ENCODE measurements at places on chromosomes 4 and X.
A peak's percentile ranks its signal among the peaks of the same experiment; 100 is the strongest.

DNA sequence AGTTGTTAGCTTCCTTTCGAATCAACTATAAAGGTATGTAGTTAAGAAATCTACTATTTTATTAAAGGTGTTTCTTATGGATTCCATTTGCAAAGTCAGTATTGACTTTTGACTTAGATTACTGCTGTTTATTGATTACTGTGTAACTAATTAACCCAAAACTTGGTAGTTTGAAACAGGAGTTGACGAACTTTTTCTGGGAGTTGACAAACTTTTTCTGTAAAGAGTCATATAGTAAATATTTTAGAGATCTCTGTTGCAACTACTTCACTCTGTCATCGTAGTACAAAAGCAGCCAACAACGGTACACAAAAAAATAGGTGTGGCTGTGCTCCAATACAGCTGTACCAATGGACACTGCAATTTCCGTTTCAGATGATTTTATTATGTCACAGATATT is 30.2 kb downstream of the AGA start:
- no peak for DNase-seq
- H3K36me3 ChIP-seq: no peaks in the 10 kb centered on the region
- H3K27ac ChIP-seq: no peak overlapping the region
- peaks cover 7% of the 10 kb centered on the region for H3K4me1 ChIP-seq
- H3K27me3 ChIP-seq: no peaks in the 10 kb centered on the region
- no peak overlapping the region for H3K4me3 ChIP-seq

- H3K36me3 ChIP-seq: no peaks in the 10 kb centered on the region
- H3K4me1 ChIP-seq: no peaks in the 10 kb centered on the region
- no peak overlapping the region for H3K27ac ChIP-seq
- no peak overlapping the region for H3K4me3 ChIP-seq
These were observed 853.8 kb downstream of the ADGRL3 start for GRCh38 chr4:62053974-62054373.

DNA sequence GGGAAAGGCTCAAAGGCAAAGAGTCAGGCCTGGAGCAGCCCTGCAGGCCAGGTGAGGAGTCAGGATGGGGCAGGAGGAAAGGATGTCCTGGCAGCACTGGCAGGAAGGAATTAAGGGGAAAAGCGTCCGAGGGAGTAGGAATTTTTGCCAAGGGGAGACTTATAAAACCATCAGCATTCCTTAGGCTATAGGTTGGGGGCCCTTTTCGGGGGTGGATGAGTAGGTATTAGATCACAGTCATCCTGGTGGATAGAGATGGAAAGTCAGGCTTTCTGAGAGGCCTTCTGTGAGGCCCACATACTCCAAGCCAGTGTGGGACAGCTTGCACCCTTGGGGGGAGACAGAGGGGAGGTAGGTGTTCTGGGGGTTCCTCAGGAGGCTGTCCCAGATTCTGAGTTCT is 12.3 kb downstream of the STARD8 start:
- no peak overlapping the region for H3K4me3 ChIP-seq
- H3K27ac ChIP-seq: no peak overlapping the region
- no peaks in the 10 kb centered on the region for H3K27me3 ChIP-seq
- H3K4me1 ChIP-seq: no peaks in the 10 kb centered on the region

- H3K4me3 ChIP-seq: no peak overlapping the region
- DNase-seq: peak; percentile 60
- H3K4me1 ChIP-seq: peaks cover 15% of the 10 kb centered on the region
- no peaks in the 10 kb centered on the region for H3K27me3 ChIP-seq
These were observed 130.6 kb upstream of the GLRA2 start for GRCh38 chrX:14398725-14399124.

GRCh38 chr4:162341533-162341932 is 177.7 kb upstream of the FSTL5 start:
- no peak overlapping the region for H3K4me3 ChIP-seq
- H3K27me3 ChIP-seq: no peaks in the 10 kb centered on the region
- no peaks in the 10 kb centered on the region for H3K4me1 ChIP-seq
- DNase-seq: no peak
- no peak overlapping the region for H3K27ac ChIP-seq

DNA sequence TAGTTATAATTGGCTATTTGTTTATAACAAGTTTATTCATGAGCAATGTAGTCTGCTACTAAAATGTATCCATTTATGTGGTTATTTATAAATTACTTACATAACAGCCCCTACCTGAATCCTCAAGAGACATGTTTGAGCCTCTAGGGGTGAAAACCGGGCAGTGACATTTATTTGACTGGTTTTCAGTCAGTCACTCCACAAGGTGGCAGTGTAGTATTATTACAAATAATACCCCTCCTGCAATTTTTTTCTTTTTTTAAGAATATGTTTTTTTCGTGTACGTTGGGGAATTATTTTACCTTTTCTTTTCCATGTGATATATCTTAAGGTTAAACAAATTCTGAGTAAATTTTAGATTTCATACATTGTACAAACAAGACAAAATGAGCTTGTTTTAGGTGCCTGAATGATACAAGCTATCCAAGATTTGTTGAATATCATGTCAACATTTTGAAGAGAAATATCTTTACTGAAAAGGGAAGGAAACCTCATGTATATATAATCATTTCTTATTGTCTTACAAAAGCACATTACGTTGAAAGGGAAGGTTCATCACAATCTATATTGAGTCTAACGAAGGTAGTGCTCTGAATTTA is 598.7 kb upstream of the TECRL start:
- H3K27me3 ChIP-seq: no peaks in the 10 kb centered on the region
- DNase-seq: no peak
- no peaks in the 10 kb centered on the region for H3K36me3 ChIP-seq
- no peaks in the 10 kb centered on the region for H3K4me1 ChIP-seq
- no peak overlapping the region for H3K27ac ChIP-seq

DNA sequence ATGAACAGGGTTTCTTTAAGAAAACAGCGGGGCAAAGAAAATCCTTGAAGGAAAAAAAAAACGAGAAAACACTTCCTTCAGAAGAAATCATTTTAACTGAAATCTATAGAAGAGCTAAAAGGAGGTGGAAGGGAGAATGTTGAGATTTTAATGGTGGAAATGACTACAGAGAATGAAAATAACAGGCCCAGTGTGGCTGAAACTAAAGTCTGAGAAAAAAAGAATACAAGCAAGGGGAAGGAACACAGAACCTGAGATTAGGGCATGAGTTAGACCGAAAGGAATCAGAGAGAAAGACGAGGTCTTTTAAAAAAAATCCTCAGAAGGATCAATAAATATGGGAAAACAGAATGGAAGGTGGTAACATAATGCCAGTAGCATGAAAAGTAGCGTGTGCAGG is 1230.0 kb upstream of the TENM3 start:
- no peak overlapping the region for H3K4me3 ChIP-seq
- no peak for DNase-seq
- no peaks in the 10 kb centered on the region for H3K4me1 ChIP-seq
- no peaks in the 10 kb centered on the region for H3K36me3 ChIP-seq

DNA sequence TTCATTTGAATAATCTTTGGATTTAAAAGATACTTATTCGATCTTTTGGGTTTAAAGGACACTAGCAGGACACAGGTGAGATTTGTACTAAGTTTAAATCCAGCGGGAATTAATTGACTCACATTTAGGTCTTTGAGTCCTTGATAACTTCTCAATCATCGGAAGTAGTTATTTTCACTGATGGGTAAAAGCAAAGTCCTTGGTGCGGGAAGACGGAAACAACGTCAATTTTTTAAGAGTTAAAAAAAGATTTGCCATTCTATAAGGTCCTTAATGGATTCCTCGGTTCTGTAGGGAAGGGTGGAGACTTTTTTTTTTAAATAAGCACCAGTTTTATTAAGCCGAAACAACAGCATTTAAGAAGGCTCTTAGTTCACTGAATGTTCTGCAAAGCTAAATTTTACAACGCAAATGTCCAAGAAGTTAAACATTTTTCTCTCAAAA is 2.9 kb downstream of the TMSB4X start:
- peak overlapping the region; percentile 89 for H3K27ac ChIP-seq
- H3K36me3 ChIP-seq: no peaks in the 10 kb centered on the region
- H3K27me3 ChIP-seq: no peaks in the 10 kb centered on the region
- no peaks in the 10 kb centered on the region for H3K4me1 ChIP-seq
- no peak for DNase-seq

DNA sequence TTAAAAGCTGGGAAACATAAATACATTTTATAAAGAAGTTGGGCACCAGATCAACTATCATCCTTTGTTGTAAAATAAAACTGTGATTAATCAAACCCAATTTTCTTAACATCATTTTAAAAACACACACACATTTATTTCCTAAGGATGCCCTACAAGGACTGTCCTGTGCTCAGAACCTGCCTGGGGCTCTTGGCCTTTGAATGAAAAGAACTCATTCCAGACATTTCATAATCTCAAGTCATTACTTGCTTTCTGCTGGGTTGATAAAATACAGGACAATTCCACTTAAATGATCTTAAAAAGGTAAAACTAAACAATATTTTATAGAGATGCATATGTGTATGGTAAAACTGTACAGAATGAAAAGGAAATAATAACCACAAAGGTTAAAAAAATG is 2.8 kb downstream of the SH3D19 start:
- peak overlapping the region; percentile 99 for H3K27ac ChIP-seq
- H3K4me1 ChIP-seq: peaks cover 19% of the 10 kb centered on the region
- H3K36me3 ChIP-seq: no peaks in the 10 kb centered on the region
- no peak for DNase-seq

DNA sequence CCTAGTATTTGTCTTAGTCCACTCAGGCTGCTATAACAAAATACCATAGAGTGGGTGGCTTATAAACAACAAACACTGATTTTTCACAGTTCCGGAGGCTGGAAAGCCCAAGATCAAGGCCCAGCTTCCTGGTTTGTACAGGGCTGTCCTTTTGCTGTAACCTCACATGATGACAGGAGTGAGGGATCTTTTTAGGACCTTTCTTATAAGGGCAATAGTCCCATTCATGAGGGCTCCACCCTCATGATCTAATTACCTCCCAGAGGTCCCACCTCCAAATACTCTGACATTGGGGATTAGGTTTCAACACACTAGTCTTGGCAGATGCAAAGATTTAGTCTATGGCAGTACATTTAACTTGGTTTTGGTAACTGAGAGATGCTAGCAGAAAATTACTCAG is 20.9 kb downstream of the GPAT3 start:
- no peaks in the 10 kb centered on the region for H3K36me3 ChIP-seq
- DNase-seq: no peak
- H3K27ac ChIP-seq: no peak overlapping the region
- no peaks in the 10 kb centered on the region for H3K27me3 ChIP-seq

DNA sequence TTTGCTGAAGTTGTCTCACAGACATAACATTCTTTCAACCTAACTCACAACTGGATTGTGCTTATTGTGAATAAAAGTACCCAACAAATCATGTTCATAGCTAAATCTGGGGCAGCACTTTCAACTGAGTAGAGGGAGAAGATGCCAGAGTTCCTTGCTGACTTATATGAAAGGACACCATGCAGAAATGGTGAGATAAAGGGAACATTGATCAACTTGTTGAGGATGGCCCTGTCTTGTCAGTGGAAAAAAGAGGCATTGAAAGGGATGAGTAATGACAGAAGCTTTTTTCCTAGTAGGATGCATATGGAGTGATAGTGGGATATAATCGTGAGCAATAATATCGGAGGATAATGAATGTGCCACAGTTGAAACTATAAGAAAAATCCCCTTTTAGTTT is 221.7 kb downstream of the ARHGAP24 start:
- H3K27ac ChIP-seq: no peak overlapping the region
- no peaks in the 10 kb centered on the region for H3K27me3 ChIP-seq
- no peaks in the 10 kb centered on the region for H3K36me3 ChIP-seq
- no peak overlapping the region for H3K4me3 ChIP-seq

- no peaks in the 10 kb centered on the region for H3K4me1 ChIP-seq
- no peaks in the 10 kb centered on the region for H3K27me3 ChIP-seq
- DNase-seq: no peak
These were observed 179.0 kb downstream of the CEP135 start for GRCh38 chr4:56127716-56128115.

DNA sequence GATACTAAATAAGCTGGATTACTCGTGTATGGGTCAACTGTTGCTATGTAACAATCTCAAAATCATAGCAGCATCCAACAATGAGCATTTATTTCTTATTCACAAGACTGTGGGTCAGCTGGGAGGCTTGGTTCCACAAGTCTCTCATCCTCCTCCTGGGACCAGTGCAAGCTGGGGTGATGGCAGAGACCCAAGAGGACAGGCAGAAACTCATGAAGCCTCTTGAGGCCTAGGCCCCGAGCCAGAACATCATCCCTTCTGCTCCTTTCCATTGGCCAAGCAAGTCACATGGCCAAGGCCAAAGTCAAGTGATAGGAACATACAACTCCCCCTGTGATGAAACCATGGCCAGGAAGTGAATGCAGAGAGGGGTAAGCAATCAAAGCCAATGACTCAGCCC is 422.1 kb downstream of the BCOR start:
- no peak for DNase-seq

- H3K27me3 ChIP-seq: no peaks in the 10 kb centered on the region
- H3K27ac ChIP-seq: peak overlapping the region; percentile 4
- H3K36me3 ChIP-seq: peaks cover 64% of the 10 kb centered on the region
- H3K4me1 ChIP-seq: peaks cover 12% of the 10 kb centered on the region
- no peak overlapping the region for H3K4me3 ChIP-seq
These were observed 35.2 kb upstream of the TADA2B start for GRCh38 chr4:7007944-7008343.

DNA sequence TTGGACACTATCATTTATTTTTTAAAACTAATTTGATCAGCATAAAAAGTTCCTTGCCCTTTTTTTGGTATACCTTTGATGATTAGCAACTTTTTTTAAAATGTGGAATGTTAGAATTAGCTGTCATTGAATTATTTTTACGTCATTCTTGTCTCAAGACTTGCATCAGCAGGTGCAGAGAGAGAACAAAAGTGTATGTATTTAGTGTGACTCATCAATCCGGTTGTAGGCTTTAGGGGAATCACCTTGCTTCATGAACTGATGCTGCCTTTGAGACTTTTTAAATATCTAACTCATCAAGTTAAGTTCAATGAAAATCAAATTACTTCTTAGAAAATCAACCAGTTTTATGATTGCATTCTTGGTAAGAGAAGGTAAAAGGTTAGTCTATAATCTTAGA is 125.1 kb downstream of the ARX start:
- H3K27me3 ChIP-seq: no peaks in the 10 kb centered on the region
- no peak overlapping the region for H3K4me3 ChIP-seq
- H3K27ac ChIP-seq: peak overlapping the region; percentile 53
- DNase-seq: peak; percentile 58

DNA sequence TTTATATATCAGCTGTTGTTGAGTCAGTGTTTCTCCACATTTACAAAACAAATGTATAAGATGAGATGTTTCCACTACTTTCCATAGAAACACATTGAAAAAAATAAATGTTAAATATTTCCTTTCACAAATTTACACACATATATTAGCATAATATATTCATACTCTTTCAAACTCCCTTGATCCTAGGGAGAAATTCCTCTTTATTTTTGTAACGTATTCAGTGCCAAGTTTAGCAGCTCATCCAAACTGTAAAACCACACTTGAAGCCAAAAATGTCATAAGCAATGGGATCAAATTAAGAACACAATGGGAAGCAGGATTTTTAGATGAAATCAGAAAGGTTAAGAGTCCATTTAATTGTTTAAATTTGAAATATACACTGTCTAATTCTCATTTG is 381.1 kb upstream of the MAD2L1 start:
- DNase-seq: no peak
- H3K4me3 ChIP-seq: no peak overlapping the region
- H3K4me1 ChIP-seq: no peaks in the 10 kb centered on the region
- no peaks in the 10 kb centered on the region for H3K36me3 ChIP-seq
- H3K27ac ChIP-seq: no peak overlapping the region

- no peaks in the 10 kb centered on the region for H3K36me3 ChIP-seq
- H3K4me3 ChIP-seq: no peak overlapping the region
- peak overlapping the region; percentile 49 for H3K27ac ChIP-seq
- peaks cover 20% of the 10 kb centered on the region for H3K4me1 ChIP-seq
- DNase-seq: no peak
These were observed 4.5 kb upstream of the CXCL9 start for GRCh38 chr4:76011700-76012387.
